Stomach (tissue), 19 donors: ENCODE measurements at places on chromosomes 3 and 15. TPM values are rescaled to one million over a fixed set of nuclear protein-coding genes. Genes with fewer than 3 reads are reported as not detected.

GRCh38 chr15:80403712-80404056 lies 498 bp upstream of the ARNT2 start:
- H3K27me3 ChIP-seq, result no peaks in the 10 kb centered on the region
- no peak overlapping the region for H3K27ac ChIP-seq
- peak overlapping the region; percentile 63 for H3K4me3 ChIP-seq
- DNase-seq, result no peak

DNA sequence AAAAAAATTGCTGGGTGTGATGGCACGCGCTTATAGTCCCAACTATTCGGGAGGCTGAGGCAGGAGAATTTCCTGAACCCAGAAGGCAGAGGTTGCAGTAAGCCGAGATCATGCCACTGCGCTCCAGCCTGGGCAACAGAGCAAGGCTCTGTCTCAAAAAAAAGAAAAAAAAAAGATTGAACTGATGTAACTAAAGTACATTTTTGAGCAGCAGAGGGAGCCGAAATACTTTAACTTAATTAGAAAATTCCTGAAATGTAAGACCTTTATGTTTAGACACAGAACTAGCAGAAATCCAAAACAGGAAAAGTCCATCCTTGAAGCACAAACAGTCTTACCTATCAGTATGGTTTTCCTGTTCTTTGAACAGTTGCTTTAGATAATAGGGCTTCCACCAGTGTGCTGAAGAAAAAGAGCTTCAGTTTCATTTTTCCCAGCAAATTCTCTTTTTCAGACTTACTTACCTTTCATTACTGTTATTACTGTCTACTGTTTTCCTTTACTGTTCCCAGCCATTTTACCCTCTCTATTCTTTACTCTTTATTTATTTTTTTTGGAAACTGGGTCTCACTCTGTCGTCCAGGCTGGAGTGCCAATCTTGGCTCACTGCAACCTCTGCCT lies 33.4 kb upstream of the ZNF609 start:
- no peak overlapping the region for H3K27ac ChIP-seq
- no peak overlapping the region for H3K4me3 ChIP-seq
- no peak for DNase-seq
- peaks cover 11% of the 10 kb centered on the region for H3K36me3 ChIP-seq

GRCh38 chr3:32510075-32510724 lies 7.5 kb upstream of the CMTM6 start:
- H3K4me1 ChIP-seq, result no peaks in the 10 kb centered on the region
- H3K27me3 ChIP-seq, result no peaks in the 10 kb centered on the region
- H3K4me3 ChIP-seq, result no peak overlapping the region

DNA sequence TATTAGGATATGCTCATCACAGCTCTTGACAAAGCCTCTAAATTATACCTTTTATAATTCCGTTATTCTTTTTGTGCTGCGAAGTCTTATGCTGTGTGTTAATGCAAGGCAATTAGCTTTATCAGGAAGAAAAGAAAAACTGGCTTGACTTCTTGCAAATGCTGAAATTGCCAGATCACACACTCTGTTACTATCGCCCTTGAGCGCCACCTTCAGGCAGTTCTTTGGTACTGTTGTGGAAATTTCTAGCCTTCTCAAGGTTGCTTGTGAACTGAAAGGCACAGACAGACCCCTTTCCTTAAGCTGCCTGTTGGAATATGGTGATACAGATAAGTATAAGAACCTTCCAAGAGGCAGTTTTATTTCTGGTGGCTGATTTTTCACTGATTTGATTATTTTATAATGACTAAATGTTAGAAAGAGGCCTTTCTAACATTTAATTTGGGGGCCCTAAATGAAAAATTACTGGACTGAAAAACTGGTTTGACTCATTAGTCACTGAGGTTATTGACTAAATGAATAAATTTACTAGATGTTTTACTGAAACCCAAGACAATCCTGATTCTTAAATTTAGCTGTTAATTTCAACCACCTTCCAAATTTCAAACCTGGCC lies 126.2 kb upstream of the RASGRP1 start:
- H3K27me3 ChIP-seq, result no peaks in the 10 kb centered on the region
- H3K27ac ChIP-seq, result no peak overlapping the region
- peak; percentile 92 for DNase-seq
- no peaks in the 10 kb centered on the region for H3K4me1 ChIP-seq
- H3K4me3 ChIP-seq, result no peak overlapping the region

The KBTBD13 gene
- not detected for total RNA-seq

The THOC7 gene
- 49.6 TPM for total RNA-seq
